Glutamatergic neuron (in vitro differentiated cells): ENCODE measurements at places on chromosomes 7 and 10. TPM values are rescaled to one million over a fixed set of nuclear protein-coding genes. Genes with fewer than 3 reads are reported as not detected.

GRCh38 chr10:34681933-34682332 lies 133.2 kb downstream of the PARD3 start:
- H3K4me3 ChIP-seq, result no peak overlapping the region
- no peaks in the 10 kb centered on the region for H3K36me3 ChIP-seq
- H3K27me3 ChIP-seq, result no peaks in the 10 kb centered on the region

GRCh38 chr7:42002654-42003053 lies 234.4 kb downstream of the GLI3 start:
- DNase-seq, result no peak
- peaks cover 3% of the 10 kb centered on the region for H3K4me1 ChIP-seq
- no peak overlapping the region for H3K27ac ChIP-seq
- H3K4me3 ChIP-seq, result no peak overlapping the region
- H3K27me3 ChIP-seq, result no peaks in the 10 kb centered on the region
- no peaks in the 10 kb centered on the region for H3K36me3 ChIP-seq

DNA sequence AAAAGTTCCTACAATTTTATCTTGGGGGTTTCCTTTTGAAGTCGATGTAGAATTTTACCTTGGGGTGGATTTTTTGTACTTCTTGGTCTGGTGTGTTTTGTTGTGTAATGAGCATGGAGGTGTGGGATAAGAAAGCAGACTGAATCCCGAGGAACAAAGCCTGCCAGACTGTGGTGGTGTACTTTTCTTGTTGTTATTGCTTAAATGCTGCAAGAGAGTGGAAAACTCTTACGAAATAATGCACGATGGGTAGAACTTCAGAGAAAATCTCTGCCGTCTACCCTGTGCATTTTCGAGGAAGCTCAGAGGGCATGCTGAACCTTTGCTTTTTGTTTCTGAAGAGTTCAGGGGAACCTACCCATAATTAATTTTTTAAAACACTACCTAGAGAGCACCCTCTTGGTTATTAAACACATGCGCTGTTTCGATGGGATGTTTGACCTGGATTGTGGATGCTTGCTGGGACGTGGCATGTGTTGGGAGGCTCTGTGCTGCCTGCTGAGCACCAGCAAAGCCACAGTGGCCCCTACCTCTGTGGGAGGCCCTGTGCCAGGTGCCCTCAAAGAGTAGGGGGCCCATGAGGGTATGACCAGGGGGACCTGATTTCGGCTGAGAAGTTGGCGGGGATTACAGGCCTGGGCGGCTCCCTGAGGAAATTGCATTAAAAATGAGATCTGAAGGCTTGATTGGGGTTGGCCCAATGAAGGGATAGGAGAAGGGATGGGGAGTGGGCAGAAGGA lies 94.1 kb downstream of the TCF7L2 start:
- H3K4me1 ChIP-seq, result peaks cover 8% of the 10 kb centered on the region
- H3K36me3 ChIP-seq, result no peaks in the 10 kb centered on the region
- H3K4me3 ChIP-seq, result no peak overlapping the region

DNA sequence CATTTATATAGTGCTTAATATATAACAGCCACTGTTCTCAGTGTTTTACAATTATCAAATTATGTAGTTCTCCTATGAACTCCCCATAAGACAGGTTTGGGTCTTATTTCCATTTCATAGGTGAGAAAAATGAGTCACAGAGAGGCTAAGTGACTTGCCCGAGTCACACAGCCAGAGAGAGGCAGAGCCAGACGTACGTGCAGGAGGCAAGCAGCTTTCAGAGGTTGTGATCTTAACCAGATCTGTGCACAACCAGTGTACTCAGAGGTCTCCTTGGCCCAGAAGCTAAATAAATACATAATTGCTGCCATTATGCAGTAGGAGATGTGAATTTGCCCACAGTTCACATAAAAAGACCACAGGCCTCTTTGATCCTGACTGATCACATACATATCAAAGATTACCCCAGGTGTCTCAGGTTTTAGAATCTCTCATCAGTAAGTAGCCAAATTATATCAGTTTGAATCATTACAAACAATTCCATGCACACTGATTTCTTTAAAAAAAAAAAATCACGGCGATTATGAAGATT lies 304.7 kb upstream of the AOAH start:
- no peak overlapping the region for H3K4me3 ChIP-seq
- no peak overlapping the region for H3K27ac ChIP-seq
- H3K4me1 ChIP-seq, result no peaks in the 10 kb centered on the region
- DNase-seq, result no peak

- no peaks in the 10 kb centered on the region for H3K4me1 ChIP-seq
- H3K27ac ChIP-seq, result no peak overlapping the region
- H3K36me3 ChIP-seq, result peaks cover 18% of the 10 kb centered on the region
- no peaks in the 10 kb centered on the region for H3K27me3 ChIP-seq
- no peak for DNase-seq
- no peak overlapping the region for H3K4me3 ChIP-seq
Measured at GRCh38 chr7:155182406-155182970, 112.4 kb downstream of the HTR5A start.

GRCh38 chr10:98367604-98368451 lies 47.2 kb downstream of the PYROXD2 start:
- H3K27me3 ChIP-seq, result peaks cover 2% of the 10 kb centered on the region
- no peak overlapping the region for H3K4me3 ChIP-seq
- no peak for DNase-seq
- peaks cover 10% of the 10 kb centered on the region for H3K4me1 ChIP-seq
- H3K36me3 ChIP-seq, result no peaks in the 10 kb centered on the region
- H3K27ac ChIP-seq, result no peak overlapping the region

DNA sequence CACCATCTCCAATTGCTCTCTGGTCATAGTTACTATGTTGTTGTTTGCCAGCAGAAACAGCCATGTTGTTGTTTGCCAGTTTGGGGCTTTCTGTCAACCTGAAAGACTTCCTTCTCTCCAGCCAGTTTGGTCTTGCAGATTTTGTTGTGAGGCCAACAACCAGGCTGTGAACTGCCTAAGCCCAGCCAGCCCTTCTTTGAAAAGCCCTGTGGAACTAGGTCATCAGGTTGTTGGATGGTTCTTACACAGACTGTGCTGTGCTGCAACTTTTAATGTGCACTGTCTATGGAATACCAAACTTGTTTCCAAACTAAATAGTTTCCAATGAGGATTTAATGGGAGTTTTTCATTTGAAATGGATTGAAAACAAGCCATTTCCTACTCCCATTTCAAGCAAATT lies 592.7 kb upstream of the GALNT17 start:
- peaks cover 8% of the 10 kb centered on the region for H3K4me1 ChIP-seq
- H3K27me3 ChIP-seq, result peaks cover 2% of the 10 kb centered on the region
- no peak for DNase-seq
- no peak overlapping the region for H3K4me3 ChIP-seq

GRCh38 chr7:139294241-139294640 lies 46.9 kb upstream of the FMC1 start:
- H3K36me3 ChIP-seq, result peaks cover 4% of the 10 kb centered on the region
- no peaks in the 10 kb centered on the region for H3K4me1 ChIP-seq
- H3K4me3 ChIP-seq, result no peak overlapping the region
- no peaks in the 10 kb centered on the region for H3K27me3 ChIP-seq

GRCh38 chr10:126872768-126873167 lies 32.5 kb upstream of the DOCK1 start:
- no peak for DNase-seq
- no peaks in the 10 kb centered on the region for H3K4me1 ChIP-seq
- no peak overlapping the region for H3K27ac ChIP-seq
- no peak overlapping the region for H3K4me3 ChIP-seq
- peaks cover 4% of the 10 kb centered on the region for H3K27me3 ChIP-seq

DNA sequence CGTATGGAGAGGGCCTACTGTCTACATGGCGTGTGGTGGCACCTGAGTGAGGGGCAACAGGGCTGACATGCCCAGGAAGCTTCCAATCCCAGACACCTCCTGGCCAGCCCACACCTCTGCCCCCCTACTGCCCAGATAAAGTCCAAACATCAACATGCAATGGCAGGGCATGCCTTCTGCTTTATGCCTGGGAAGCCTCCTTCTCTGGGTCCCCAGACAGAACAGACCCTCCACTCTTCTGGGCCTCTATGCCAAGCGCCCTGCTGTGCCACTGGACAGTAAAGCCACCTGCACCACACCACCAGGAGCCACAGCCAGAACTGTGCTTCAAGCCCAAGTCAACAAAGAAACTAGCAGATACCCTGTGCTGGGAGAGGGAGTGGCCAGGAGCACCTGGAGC lies 12.5 kb downstream of the TMEM72 start:
- no peaks in the 10 kb centered on the region for H3K4me1 ChIP-seq
- H3K27me3 ChIP-seq, result peaks cover 8% of the 10 kb centered on the region
- H3K4me3 ChIP-seq, result no peak overlapping the region
- H3K36me3 ChIP-seq, result no peaks in the 10 kb centered on the region
- no peak overlapping the region for H3K27ac ChIP-seq

- no peak for DNase-seq
- peaks cover 2% of the 10 kb centered on the region for H3K27me3 ChIP-seq
- H3K4me1 ChIP-seq, result no peaks in the 10 kb centered on the region
- H3K36me3 ChIP-seq, result no peaks in the 10 kb centered on the region
Measured at GRCh38 chr7:113831556-113831955, 87.3 kb downstream of the PPP1R3A start.

GRCh38 chr7:28067171-28067570 lies 113.4 kb downstream of the JAZF1 start:
- H3K27me3 ChIP-seq, result no peaks in the 10 kb centered on the region
- H3K4me1 ChIP-seq, result peaks cover 31% of the 10 kb centered on the region
- H3K4me3 ChIP-seq, result no peak overlapping the region
- no peak overlapping the region for H3K27ac ChIP-seq

DNA sequence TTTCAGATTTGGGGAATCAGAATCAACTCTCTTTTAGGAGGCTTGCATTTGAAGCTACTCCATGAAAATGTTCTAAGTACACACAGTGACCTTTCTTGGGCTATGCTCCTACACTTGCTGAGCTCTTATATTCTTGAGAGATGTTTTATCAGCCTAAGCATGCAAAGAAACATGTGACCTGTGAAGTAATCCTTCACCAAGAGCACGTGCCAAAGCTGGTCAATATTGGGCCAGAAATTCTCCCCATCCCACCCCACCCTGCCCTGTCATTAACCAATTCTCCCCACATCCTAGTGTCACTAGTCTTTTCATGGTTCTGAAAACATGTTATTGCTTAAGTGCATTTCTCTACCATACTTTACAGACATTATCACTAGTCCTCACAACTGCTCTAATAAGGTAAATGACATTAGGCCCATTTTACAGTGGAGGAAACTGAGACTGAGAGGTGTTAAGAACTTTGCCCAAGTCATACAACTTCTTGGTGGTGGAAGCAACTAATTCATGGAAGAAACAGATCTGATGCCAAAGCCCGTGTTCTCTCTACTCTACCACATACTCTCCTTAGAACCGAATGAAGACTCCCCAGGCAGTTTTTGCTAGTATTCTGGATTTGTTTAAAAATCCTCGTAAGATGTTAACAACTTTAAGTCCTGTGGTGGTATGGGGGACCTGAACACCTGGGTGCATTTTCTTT lies 200.6 kb downstream of the PTEN start:
- no peak overlapping the region for H3K27ac ChIP-seq
- no peaks in the 10 kb centered on the region for H3K4me1 ChIP-seq
- no peak overlapping the region for H3K4me3 ChIP-seq
- H3K36me3 ChIP-seq, result peaks cover 4% of the 10 kb centered on the region

GRCh38 chr7:17022920-17023319 lies 141.1 kb upstream of the AGR3 start:
- H3K4me1 ChIP-seq, result no peaks in the 10 kb centered on the region
- DNase-seq, result no peak
- H3K27me3 ChIP-seq, result no peaks in the 10 kb centered on the region

- no peak overlapping the region for H3K27ac ChIP-seq
- no peaks in the 10 kb centered on the region for H3K36me3 ChIP-seq
- DNase-seq, result peak; percentile 3
- no peak overlapping the region for H3K4me3 ChIP-seq
- peaks cover 7% of the 10 kb centered on the region for H3K4me1 ChIP-seq
Measured at GRCh38 chr10:79063071-79063491, 5.7 kb upstream of the ZMIZ1 start.

DNA sequence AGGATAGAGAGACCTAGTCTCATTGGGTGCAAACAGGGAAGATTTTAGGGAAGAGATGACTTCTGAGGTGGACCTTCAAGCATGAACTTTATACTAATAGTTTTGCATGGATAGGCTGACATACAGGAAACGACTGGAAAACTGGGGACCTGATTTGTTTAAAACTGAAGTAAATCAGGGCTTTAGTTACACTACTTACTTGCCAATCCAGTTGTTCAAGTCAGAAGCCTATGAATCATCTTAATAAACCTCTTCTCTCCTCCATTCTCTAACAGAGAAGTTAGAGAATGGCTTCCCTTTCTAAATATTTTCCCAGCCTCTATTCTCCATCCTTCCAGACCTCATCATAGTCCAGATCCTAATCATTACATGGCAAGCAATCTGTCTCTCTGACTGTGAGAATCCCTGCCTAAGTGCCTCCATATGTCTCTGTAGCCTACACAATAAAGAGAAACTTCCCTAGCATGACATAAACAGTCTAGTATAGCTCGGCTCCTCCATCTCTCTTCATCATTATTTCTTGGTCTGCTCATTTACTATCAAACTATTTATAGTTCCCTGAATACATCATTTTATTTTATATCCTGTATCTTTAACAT lies 55.8 kb downstream of the PRKG1 start:
- H3K27ac ChIP-seq, result no peak overlapping the region
- DNase-seq, result no peak
- H3K4me1 ChIP-seq, result peaks cover 4% of the 10 kb centered on the region
- peaks cover 5% of the 10 kb centered on the region for H3K27me3 ChIP-seq

DNA sequence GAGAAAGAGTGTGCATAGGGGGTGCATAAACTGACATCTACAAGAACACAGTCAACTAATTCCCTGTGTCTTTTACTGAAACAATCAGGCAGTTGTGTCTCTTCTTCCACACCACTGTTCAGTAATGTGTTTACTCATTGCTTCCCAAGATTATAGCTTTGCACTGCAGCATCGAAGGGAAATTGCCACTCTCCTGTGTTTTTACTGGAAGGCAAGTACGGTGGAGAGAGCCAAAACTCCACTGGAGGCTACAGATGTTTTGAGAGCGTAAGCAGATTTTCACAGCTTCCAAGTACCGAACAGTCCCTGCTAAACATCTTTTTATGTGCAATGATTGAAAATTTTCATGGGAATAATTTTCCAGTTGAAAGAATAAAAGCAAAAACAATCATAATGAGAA lies 510.5 kb upstream of the AKR1E2 start:
- no peak overlapping the region for H3K4me3 ChIP-seq
- H3K36me3 ChIP-seq, result no peaks in the 10 kb centered on the region
- DNase-seq, result no peak
- no peaks in the 10 kb centered on the region for H3K27me3 ChIP-seq
- no peaks in the 10 kb centered on the region for H3K4me1 ChIP-seq

- peak; percentile 41 for DNase-seq
- peak overlapping the region; percentile 14 for H3K4me3 ChIP-seq
- no peak overlapping the region for H3K27ac ChIP-seq
- H3K4me1 ChIP-seq, result peaks cover 42% of the 10 kb centered on the region
- H3K27me3 ChIP-seq, result peaks cover 9% of the 10 kb centered on the region
Measured at GRCh38 chr10:69847883-69848282, 46.2 kb downstream of the COL13A1 start.

- H3K27ac ChIP-seq, result no peak overlapping the region
- peaks cover 3% of the 10 kb centered on the region for H3K27me3 ChIP-seq
- H3K36me3 ChIP-seq, result no peaks in the 10 kb centered on the region
- H3K4me1 ChIP-seq, result peaks cover 5% of the 10 kb centered on the region
- no peak for DNase-seq
Measured at GRCh38 chr10:76177936-76178335, 746.5 kb downstream of the LRMDA start.

- H3K36me3 ChIP-seq, result no peaks in the 10 kb centered on the region
- DNase-seq, result no peak
- H3K4me1 ChIP-seq, result no peaks in the 10 kb centered on the region
- H3K4me3 ChIP-seq, result no peak overlapping the region
Measured at GRCh38 chr7:116258734-116259133, 48.4 kb downstream of the TES start.

The ACTR3C gene
- total RNA-seq, result not detected

The TMEM130 gene
- 7.8 TPM for total RNA-seq

The RNLS gene
- 4.4 TPM for total RNA-seq

The CYTH3 gene
- total RNA-seq, result 20.1 TPM

The CFAP70 gene
- 1.3 TPM for total RNA-seq

The XRCC2 gene
- 3.0 TPM for total RNA-seq

The UPP1 gene
- total RNA-seq, result 29.8 TPM

The ASB15 gene
- not detected for total RNA-seq

The HOXA11 gene
- not detected for total RNA-seq
